Epithelial cell of prostate (primary cell): ENCODE measurements at places on chromosomes 3 and 15.

- DNase-seq = no peak
Observed at GRCh38 chr3:125151916-125152315, 60.6 kb downstream of the SLC12A8 start.

DNA sequence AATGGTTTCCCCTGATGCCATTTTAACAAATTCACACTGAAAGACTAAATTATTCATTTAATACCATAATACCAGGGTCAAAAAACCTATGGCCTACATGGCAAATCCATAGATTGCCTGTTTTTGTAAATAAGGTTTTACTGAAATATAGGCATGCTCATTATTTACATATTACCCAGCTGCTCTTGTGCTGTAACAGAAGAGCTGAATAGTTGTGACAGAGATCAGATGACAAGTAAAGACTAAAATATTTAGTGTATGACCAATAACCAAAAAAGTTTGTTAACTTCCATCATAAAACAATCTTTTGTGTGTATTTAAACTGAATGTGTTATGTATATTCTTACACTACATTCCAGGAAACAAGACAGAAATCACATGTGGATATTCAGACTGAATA is 60.2 kb downstream of the DENND4A start:
- no peak for DNase-seq

DNA sequence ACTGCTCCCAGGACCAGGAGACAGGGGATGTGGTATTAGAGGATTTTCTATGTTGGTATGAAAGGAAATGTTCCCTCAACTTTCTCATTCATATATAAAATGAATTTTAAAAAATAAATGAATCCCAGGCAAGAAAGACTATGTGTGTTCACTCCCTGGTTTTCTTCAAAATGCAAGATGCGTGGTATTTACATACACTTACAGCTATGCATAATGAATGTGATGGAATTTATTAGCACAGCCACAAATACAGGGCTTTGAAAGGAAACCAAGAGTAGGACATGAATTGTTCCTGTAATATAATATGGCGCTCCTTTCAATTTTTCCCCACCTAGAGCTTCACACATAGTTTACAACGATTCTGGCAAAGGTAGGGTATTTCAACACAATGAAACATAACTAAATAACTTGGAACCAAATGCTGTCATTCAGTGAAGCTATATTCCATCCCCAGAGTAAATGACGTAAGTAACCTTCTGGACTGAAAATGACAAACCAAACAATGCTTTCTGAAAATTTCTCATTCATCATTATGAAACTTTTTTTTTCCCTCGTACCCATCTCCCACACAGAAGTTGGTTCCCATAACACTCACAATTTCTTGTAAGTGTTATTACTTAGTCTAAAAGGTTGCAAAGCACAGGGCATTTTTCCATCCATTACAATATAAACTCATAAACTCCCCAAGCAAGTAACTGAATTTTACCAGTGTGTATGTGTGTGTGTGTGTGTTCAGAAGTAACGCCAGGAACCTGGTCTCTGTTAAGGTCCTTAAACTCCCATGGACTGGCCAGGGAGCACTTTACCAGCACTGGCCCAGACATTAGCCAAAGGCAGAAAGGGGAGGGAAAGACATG is 41.8 kb downstream of the CBLB start:
- DNase-seq = no peak

GRCh38 chr3:36525115-36525801 is 145.0 kb downstream of the STAC start:
- DNase-seq = peak; percentile 48

- DNase-seq = no peak
Observed at GRCh38 chr3:16375891-16376290, 110.9 kb downstream of the OXNAD1 start.

DNA sequence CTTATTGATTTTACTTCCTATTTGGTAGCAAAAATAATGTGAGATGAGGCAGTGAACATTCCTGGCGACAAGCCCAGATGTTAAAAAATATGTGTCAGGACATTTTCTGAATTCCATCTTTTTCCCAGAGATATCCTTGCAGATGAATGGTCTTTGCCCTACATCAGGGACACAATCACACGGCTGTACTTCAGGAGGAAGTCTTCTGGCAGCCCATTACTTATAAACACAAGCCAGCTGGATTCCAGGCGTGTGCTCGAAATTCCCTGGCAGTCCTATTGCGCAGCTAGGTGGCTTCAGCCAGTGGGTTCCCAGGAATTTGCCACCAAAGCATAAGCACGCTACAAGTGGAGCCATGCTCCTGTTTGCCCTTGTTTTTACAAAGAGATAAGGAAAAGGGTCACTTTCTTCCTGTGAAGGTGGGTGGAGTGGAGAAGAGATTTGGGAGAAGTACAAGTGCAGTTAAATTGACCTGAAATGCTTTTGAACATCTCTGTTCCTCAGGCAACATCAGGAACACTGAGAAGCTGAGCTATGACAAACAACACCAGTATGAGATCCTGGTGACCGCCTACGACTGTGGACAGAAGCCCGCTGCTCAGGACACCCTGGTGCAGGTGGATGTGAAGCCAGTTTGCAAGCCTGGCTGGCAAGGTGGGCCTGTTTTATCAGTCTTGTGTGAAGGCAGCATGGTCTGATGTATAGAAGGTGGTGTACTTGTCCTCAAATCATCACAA is 257.1 kb upstream of the TRIM42 start:
- no peak for DNase-seq

DNA sequence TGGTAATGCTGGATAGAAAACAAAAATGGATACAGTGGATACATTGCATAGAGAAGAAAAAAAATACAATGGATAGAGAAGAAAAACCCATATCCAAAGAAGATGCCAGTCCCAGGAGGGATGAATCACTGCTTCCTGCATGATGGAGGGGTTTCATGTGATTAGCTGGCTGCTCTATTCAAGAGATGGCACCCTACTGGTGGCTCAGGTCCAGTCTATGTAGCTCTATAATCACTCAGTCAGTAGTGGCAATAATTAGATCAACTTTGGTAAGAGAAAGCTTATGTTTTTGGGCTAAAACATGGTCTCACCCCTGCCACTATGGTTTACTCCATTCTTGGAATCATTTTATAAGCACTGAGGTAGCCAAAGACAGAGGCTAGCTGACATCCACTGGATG is 33.7 kb upstream of the NOX5 start:
- no peak for DNase-seq

GRCh38 chr3:63135367-63135766 is 142.7 kb upstream of the SYNPR start:
- no peak for DNase-seq

DNA sequence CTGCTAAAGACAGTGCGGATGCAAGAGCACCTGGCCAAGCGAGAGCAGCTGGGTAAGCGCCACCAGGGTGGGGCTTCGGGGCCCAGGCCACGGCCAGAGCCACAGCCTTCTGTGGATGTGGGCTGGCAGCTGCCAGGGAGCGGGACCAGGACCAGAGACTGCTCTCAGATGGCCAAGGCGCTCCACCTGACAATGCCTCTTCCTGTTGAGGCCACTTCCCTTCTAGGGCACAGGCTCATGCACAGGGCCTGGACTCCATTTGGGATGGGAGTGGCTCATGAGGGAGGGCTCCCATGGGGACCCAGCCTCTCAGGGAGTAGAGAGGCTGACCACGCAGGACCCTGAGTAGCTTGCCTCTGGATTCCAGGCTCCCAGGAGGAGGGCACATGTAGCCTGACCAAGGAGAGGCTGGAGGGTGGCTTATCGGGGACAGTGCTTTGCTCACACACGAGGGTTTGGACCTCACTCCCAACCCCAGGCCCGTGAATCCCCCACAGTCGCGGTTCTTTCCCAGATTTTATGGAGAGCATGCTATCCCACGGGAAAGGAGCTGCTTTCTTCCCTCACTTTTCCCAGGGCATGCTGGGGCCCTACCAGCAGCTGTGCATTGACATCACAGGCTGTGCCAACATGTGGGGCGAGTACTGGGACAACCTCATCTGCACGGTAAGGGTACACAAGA is 25.1 kb downstream of the ACAA1 start:
- DNase-seq = no peak

DNA sequence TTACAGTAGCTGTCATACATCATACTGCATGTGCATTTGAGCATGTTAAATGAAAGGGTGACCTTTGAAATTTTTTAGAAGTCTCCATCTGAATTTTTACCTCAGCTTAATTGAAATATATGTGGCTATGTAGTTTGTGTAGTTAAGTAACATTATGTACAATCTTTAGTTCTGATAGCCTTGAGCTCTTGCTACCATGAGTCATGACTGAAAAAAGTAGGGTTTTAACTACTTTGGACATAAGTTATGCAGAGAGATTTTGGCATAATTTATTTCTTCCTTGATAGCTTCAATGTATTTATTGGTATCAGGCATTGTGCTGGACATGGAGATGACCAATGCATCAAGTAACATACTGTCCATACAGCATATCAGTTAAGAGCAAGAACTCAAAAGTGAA is 376.5 kb upstream of the ZNF717 start:
- no peak for DNase-seq

DNA sequence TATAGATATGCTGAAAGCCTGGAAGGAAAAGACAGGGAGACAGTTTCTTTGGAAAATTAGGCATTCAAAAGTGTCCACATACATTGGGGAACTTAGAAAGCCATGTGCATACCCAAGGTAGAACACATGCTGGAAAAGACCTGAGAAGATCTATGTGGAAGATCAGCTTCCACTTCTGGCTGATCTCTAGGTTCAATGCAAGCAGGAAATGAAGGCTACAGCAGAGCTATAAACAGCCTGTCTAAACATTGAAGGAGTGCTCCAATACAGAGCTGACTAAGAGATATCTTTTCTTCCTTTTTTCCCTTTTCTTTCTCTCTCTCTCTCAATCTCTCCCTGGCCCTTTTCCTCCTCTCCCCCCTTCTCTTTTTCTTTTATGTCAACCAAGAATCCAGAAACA is 73.6 kb upstream of the TCF12 start:
- no peak for DNase-seq

GRCh38 chr3:7573330-7573729 is 712.4 kb downstream of the GRM7 start:
- no peak for DNase-seq

DNA sequence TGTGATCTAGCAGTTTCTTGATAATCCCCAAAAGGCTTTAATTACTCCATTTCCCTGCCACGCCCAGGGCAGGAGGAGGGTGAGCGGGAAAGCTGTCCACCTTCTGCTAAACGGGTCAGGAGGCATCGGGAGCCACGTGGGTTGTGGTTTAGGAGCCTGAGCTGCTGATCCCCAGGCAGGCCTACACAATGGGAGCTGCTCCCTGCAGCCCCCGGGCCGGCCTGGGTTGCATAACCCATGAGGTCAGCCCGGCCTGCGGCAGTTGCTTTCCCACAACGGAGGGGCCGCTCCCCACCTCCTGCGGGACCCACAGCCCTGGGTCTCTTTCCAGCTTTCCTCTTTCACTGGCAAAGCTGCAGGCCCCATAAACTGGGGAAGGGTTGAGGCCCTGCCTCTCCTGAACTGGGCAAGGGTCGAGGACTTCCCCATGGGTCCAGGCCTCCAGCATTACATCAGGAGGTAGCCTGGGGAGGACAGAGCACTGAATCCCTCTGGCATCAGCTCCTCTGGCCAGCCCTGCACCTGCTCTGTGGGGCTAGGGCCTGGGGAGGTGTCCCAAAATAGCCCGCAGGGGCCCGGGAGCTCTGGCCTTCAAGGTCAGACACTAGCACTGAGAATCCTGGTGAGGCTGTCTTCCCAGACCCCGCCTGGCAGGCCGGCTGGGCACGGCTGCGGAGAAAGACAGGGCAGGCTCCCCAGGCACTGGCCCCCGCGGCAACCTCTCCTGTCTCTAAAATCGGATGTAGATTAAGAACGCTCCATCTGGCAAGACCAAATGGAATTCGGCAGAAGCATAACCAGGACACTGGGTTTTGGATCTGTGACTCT is 47.3 kb downstream of the ZDHHC19 start:
- no peak for DNase-seq

GRCh38 chr15:48887144-48887543 is 9.2 kb downstream of the EID1 start:
- no peak for DNase-seq

DNA sequence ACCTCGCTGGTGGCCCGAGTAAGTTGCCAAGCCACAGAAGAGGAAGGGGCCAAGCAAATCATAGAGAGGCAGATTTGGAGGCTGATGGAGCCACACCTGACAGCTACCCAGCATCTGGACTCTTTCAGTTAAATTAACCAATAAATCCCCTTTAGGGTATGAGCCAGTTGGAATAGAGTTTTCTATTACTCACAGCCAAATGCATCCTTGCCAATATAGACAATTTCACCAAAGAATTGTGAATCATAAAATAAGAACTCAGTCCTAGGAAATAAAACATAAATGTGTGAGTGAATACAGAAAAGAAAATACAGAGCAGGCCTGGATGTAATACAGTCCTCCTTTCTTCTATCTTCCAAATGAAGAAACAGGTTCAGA is 161.6 kb upstream of the ANKRD28 start:
- DNase-seq = no peak

- DNase-seq = no peak
Observed at GRCh38 chr3:78273326-78273725, 1233.4 kb downstream of the ROBO2 start.
